ENCODE measurements at places on chromosomes 2 and 18. TPM values are rescaled to one million over a fixed set of nuclear protein-coding genes. Genes with fewer than 3 reads are reported as not detected.

The C2orf78 gene
- not detected for total RNA-seq

- peaks cover 8% of the 10 kb centered on the region for H3K4me1 ChIP-seq
- no peak overlapping the region for H3K27ac ChIP-seq
- H3K27me3 ChIP-seq, result no peaks in the 10 kb centered on the region
- no peak overlapping the region for H3K4me3 ChIP-seq
- H3K36me3 ChIP-seq, result no peaks in the 10 kb centered on the region
Observed at GRCh38 chr18:13545955-13546354, 180.4 kb downstream of the FAM210A start.

- H3K27ac ChIP-seq, result no peak overlapping the region
- no peak overlapping the region for H3K4me3 ChIP-seq
- no peaks in the 10 kb centered on the region for H3K4me1 ChIP-seq
Observed at GRCh38 chr2:234047361-234047760, 3.1 kb upstream of the SPP2 start.

The MC2R gene
- not detected for total RNA-seq

The SRD5A2 gene
- total RNA-seq, result not detected

- no peaks in the 10 kb centered on the region for H3K27me3 ChIP-seq
- no peak for DNase-seq
- H3K27ac ChIP-seq, result no peak overlapping the region
- no peak overlapping the region for H3K4me3 ChIP-seq
- H3K4me1 ChIP-seq, result no peaks in the 10 kb centered on the region
Observed at GRCh38 chr2:122326471-122326870, 571.0 kb downstream of the TSN start.

The LCT gene
- not detected for total RNA-seq

GRCh38 chr18:78637442-78638402, 341.9 kb upstream of the SALL3 start:
- DNase-seq, result no peak
- no peaks in the 10 kb centered on the region for H3K4me1 ChIP-seq
- no peaks in the 10 kb centered on the region for H3K36me3 ChIP-seq
- no peak overlapping the region for H3K4me3 ChIP-seq
- H3K27ac ChIP-seq, result no peak overlapping the region

GRCh38 chr2:226426292-226426736, 373.3 kb downstream of the IRS1 start:
- H3K27me3 ChIP-seq, result no peaks in the 10 kb centered on the region
- H3K4me1 ChIP-seq, result no peaks in the 10 kb centered on the region
- H3K36me3 ChIP-seq, result no peaks in the 10 kb centered on the region
- DNase-seq, result no peak

The RAB6C gene
- not detected for total RNA-seq

The ACTG2 gene
- 9.3 TPM for total RNA-seq

- H3K27ac ChIP-seq, result peak overlapping the region; percentile 83
- no peaks in the 10 kb centered on the region for H3K27me3 ChIP-seq
- peak overlapping the region; percentile 21 for H3K4me3 ChIP-seq
- H3K4me1 ChIP-seq, result no peaks in the 10 kb centered on the region
- DNase-seq, result peak; percentile 69
Observed at GRCh38 chr2:237600205-237600846, 9.8 kb upstream of the RAB17 start.

- H3K4me1 ChIP-seq, result peaks cover 7% of the 10 kb centered on the region
- H3K4me3 ChIP-seq, result no peak overlapping the region
- no peak for DNase-seq
- H3K27ac ChIP-seq, result no peak overlapping the region
Observed at GRCh38 chr18:51076503-51076902, 46.5 kb downstream of the SMAD4 start.

DNA sequence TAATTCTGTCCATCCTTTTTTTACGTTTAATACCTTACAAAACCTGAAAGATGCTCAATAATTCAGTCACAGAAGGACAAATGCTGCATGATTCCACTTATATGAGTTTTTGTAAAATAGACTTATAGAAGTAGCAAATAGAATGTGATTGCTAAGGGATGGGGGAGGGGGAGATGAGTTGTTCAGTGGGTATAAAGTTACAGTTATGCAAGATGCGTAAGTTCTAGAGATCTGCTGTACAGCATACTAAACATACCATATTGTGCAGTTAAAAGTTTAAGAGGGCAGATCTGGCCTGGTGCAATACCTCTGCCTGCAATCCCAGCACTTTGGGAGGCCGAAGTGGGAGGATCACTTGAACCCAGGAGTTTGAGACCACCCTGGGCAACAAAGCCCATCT, 78.8 kb downstream of the TET3 start:
- no peaks in the 10 kb centered on the region for H3K4me1 ChIP-seq
- DNase-seq, result no peak
- H3K27me3 ChIP-seq, result no peaks in the 10 kb centered on the region
- H3K27ac ChIP-seq, result no peak overlapping the region

GRCh38 chr18:46072959-46073358, 899 bp upstream of the PSTPIP2 start:
- no peaks in the 10 kb centered on the region for H3K36me3 ChIP-seq
- peaks cover 9% of the 10 kb centered on the region for H3K4me1 ChIP-seq
- DNase-seq, result no peak
- no peak overlapping the region for H3K4me3 ChIP-seq
- H3K27ac ChIP-seq, result no peak overlapping the region
- H3K27me3 ChIP-seq, result no peaks in the 10 kb centered on the region

DNA sequence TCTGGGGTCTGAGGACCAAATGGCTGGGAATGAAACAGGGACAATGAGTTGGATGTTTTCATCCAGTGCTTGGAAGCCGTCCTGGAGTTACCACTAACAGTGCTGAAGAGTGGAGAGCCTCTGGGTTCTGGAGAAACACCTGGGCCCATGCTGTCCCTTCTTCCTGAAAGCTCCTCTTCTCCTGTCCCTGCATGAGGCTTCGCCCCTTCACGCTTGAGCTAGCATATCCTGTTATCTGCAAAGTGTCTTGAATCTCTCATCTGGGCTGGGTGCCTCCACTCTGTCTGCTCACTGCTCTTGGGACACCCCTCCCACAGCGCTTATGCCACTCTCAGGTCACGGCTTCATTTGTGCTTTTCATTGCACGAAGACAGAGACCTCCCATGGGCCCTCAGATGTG, 154.5 kb downstream of the MYCN start:
- no peak overlapping the region for H3K27ac ChIP-seq
- no peak for DNase-seq
- no peaks in the 10 kb centered on the region for H3K4me1 ChIP-seq

GRCh38 chr18:31609886-31610285, 18.2 kb downstream of the TTR start:
- H3K27me3 ChIP-seq, result no peaks in the 10 kb centered on the region
- no peak overlapping the region for H3K4me3 ChIP-seq
- DNase-seq, result no peak
- H3K36me3 ChIP-seq, result no peaks in the 10 kb centered on the region
- H3K27ac ChIP-seq, result no peak overlapping the region

- DNase-seq, result no peak
- no peak overlapping the region for H3K4me3 ChIP-seq
- no peaks in the 10 kb centered on the region for H3K27me3 ChIP-seq
- H3K27ac ChIP-seq, result no peak overlapping the region
- peaks cover 4% of the 10 kb centered on the region for H3K4me1 ChIP-seq
Observed at GRCh38 chr2:21039080-21039556, 4.8 kb downstream of the APOB start.

- no peaks in the 10 kb centered on the region for H3K27me3 ChIP-seq
- H3K4me1 ChIP-seq, result no peaks in the 10 kb centered on the region
- no peak overlapping the region for H3K27ac ChIP-seq
- no peak for DNase-seq
Observed at GRCh38 chr2:9406529-9407362, 16.6 kb downstream of the ITGB1BP1 start.

The AOX1 gene
- total RNA-seq, result 46.0 TPM

GRCh38 chr2:14235667-14236066, 396.9 kb upstream of the LRATD1 start:
- no peaks in the 10 kb centered on the region for H3K27me3 ChIP-seq
- H3K36me3 ChIP-seq, result no peaks in the 10 kb centered on the region
- H3K27ac ChIP-seq, result no peak overlapping the region
- no peak overlapping the region for H3K4me3 ChIP-seq
- no peak for DNase-seq
- H3K4me1 ChIP-seq, result no peaks in the 10 kb centered on the region

The ANTXR1 gene
- total RNA-seq, result 157 TPM

The ALPG gene
- total RNA-seq, result not detected

The AGFG1 gene
- 60.4 TPM for total RNA-seq

The RND3 gene
- 16.8 TPM for total RNA-seq

- H3K36me3 ChIP-seq, result no peaks in the 10 kb centered on the region
- H3K27me3 ChIP-seq, result no peaks in the 10 kb centered on the region
- no peak overlapping the region for H3K4me3 ChIP-seq
- H3K27ac ChIP-seq, result no peak overlapping the region
- H3K4me1 ChIP-seq, result no peaks in the 10 kb centered on the region
Observed at GRCh38 chr18:35458677-35459441, 38.9 kb downstream of the INO80C start.

DNA sequence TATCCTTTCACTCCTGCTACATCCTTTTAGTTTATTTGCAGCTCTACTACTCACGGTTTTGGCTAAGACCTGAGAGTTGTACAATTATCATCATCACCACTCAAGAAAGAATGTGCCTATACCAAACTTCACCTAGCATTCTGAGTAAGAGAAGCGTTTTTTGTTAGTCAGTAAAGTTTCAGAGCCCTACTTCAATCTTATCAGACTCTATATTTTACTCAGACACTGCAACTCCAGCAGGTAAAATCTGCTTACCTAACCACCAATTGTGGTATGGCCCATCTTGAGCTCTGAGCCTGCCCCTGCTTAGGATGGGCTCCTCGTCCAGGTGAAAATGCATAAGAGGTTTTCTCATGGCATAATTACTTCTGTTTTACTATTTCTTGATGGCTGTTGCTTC, 37.1 kb downstream of the ICOS start:
- no peak overlapping the region for H3K27ac ChIP-seq
- no peak for DNase-seq

GRCh38 chr18:73366713-73367112, 498.9 kb upstream of the NETO1 start:
- DNase-seq, result no peak
- no peak overlapping the region for H3K4me3 ChIP-seq
- H3K27ac ChIP-seq, result no peak overlapping the region
- H3K4me1 ChIP-seq, result no peaks in the 10 kb centered on the region
- H3K36me3 ChIP-seq, result no peaks in the 10 kb centered on the region

GRCh38 chr2:205929246-205929942, 156.6 kb downstream of the INO80D start:
- H3K4me3 ChIP-seq, result no peak overlapping the region
- peaks cover 2% of the 10 kb centered on the region for H3K4me1 ChIP-seq
- H3K27ac ChIP-seq, result no peak overlapping the region
- DNase-seq, result no peak

The PARD3B gene
- total RNA-seq, result 24.1 TPM

GRCh38 chr18:77995593-77995992, 745.9 kb downstream of the GALR1 start:
- DNase-seq, result no peak
- no peaks in the 10 kb centered on the region for H3K36me3 ChIP-seq
- H3K4me3 ChIP-seq, result no peak overlapping the region
- no peaks in the 10 kb centered on the region for H3K27me3 ChIP-seq

DNA sequence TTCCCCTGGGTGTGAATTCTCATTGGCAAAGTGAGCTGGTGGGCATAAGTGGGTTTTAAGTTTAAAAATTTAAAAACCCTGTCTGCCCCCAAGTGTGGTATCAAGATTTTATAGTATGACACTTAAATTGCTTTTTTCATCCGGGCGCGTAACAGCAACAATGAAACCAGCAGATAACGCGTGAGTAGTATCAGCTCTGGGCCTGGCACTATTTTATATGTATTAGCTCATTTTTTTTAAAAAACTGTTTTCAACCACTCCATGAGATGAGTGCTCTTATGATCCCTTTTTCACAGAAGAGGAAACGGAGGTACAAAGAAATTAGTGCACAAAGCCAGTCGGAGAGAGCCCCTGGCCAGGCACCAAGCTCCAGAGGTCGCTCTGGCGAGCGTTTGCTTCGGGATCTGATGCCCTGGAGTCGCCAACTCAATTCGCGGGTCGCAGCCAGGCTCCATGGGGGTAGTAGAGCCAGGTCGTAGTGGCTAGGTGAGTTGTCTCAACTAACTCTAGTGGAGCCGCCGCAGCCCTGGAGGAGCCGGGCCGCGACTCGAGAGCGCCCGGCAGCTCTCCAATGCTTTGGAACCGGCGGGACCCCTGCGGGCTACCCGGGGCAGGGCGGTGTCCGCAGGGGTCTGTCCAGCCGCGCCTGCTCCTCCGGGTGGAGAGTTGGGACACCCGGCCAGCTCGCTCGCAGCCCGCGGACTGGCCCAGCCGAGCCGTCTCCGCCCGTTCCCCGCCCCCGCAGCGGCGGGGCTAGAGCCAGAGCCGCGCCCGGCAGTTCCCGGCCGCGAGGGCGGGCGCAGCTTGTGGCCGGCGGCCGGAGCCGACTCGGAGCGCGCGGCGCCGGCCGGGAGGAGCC, at the start of gene IL1R1:
IL1R1 (plus strand) TSS at position 777 of the 859 bp plus-strand sequence. CDS start 14,979 bp downstream, outside the sequence.
- H3K27ac ChIP-seq, result peak within 1 kb of the TSS; percentile 69
- H3K27me3 ChIP-seq, result no peaks in the 10 kb centered on the region
- H3K36me3 ChIP-seq, result no peaks in the 10 kb centered on the region

DNA sequence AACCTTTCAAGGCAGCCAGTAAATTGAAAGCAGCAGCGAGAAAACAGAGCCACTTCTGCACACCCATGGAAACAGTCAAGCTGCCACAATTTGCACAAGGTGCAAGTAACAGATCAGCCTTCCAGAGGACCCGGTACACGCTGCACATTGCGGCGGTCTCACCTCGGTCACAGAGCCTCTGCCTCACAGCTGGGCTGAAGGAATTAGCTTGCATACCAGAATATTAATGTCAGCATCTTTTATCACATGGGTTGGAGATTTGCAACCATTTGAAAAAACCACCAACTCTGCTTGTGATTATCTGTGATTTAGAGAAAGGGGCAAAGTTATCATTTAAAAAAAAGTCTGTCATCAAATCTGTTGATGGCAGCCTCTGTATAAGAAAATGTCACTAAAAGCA, 330.5 kb upstream of the TCF4 start:
- H3K27me3 ChIP-seq, result no peaks in the 10 kb centered on the region
- H3K4me3 ChIP-seq, result no peak overlapping the region
- H3K4me1 ChIP-seq, result no peaks in the 10 kb centered on the region
- no peaks in the 10 kb centered on the region for H3K36me3 ChIP-seq

GRCh38 chr2:219508971-219509779, 5.1 kb upstream of the ASIC4 start:
- no peak overlapping the region for H3K27ac ChIP-seq
- no peaks in the 10 kb centered on the region for H3K27me3 ChIP-seq
- DNase-seq, result no peak

The REG3G gene
- 1.5 TPM for total RNA-seq

The FN1 gene
- 299 TPM for total RNA-seq

DNA sequence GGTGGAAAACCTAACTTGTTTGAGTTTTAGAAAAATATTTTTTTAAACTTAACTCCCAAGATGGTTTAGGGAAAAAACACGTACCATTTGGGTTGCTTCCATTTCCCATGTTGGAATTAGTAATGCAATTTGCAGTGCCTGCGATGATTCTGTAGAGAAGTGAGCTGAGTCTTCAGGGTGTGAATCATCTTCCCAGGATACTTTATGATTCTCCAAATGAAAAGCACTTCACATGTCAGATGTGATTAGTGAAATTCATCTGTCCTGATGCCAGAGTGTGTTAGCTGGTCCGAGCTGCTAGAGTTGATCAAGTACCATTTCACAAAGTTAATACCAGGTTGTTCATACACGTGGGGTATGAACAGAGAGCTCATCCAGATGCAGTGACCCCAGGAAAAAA, 59.1 kb downstream of the ACOXL start:
- H3K36me3 ChIP-seq, result no peaks in the 10 kb centered on the region
- DNase-seq, result no peak
- H3K27me3 ChIP-seq, result no peaks in the 10 kb centered on the region
- H3K27ac ChIP-seq, result no peak overlapping the region
- no peak overlapping the region for H3K4me3 ChIP-seq

GRCh38 chr18:13572721-13573120, 153.6 kb downstream of the FAM210A start:
- H3K27me3 ChIP-seq, result no peaks in the 10 kb centered on the region
- no peaks in the 10 kb centered on the region for H3K36me3 ChIP-seq
- no peaks in the 10 kb centered on the region for H3K4me1 ChIP-seq
- DNase-seq, result no peak
- H3K27ac ChIP-seq, result no peak overlapping the region

Data from ovary (tissue), 10 donors.